ENCODE measurements at places on chromosomes 11 and 22.

- DNase-seq, result no peak
Measured at GRCh38 chr22:23060612-23061400, 9.5 kb upstream of the GNAZ start.

DNA sequence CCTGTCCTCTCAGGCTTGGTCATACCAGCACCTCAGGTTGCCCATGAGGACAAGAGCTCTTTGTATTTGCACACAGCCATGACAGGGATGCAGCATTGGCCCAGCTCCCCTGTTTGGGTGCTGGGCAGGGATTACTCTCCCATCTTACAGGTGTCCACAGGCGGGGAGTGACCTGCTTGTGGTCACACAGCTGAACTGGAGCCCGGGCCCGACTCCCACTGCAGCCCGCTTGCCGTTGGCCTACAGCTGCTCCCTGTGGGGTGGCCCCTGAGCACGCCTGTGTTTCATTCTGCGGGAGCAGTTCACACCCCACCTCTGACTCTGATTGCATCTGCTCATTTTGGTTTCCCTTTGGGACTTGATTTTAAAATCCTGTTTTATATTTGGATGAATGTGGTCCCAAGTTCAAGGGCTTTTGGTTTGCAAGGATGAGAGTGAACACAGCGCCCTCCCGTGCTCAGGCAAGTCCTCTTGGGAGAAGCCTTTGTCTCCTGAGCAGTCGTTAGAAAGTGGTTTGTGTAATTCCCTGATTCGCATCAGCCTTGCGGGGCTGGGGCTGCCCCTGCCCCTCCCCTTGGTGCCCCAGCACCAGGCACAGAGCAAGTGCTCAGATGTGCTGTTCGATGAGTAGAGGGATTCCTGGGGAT is 9.3 kb downstream of the PICK1 start:
- DNase-seq, result no peak

DNA sequence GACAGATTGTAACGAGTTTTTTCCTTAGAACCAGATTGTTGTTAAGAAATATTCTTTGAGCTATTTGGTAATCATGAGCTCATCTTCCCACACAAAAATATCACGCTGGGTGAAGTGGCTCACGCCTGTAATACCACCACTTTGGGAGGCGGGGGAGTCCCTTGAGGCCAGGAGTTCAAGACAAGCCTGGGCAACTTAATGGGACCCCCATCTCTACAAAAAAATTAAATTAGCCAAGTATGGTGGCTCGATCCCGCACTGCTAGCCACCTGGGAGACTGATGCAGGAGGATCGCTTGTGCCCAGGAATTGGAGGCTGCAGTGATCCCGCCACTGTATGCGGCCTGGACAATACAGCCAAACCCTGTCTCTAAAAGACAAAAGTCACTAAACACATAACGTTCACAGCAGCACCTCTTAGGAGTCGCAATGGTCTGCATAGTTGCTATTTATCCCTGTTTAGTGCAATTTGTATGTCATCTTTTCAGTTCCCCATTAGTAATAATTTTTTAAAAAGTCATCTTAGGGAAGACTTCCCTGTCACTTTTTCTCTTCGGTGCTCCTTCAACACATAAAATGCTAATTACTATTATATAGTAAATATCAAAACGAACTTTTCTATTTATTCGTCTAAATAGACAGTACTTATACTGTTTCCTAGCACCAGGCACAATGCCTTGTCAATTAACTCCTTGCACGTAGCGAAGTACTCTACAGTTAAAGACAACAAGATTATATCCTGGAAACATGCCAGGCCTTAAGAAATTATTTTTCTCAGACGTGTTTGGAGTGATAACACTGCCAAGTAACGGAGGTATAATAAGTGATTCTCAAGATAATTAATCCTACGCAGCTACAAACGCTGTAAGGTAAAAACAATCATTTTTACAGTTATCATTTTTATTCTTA is 1.1 kb downstream of the ST13 start:
- DNase-seq, result no peak

DNA sequence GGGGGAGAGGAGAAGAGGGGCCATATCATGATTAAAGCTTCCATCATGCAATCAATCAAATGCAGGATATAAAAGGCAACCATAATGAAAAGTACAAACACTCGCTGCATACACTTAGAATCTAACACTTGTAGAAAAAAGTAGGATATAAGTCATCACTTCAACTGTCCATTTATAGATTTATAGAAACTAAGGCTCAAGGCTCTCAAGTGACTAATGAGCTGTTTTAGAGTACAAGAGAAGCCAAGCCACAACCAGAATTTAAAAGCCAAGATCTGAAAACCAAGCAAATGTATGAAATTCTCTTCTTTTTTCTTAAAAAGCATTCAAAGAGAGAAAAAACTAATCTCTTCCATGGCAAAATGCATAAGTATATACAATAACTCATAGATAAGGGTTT is 160.2 kb upstream of the BLID start:
- DNase-seq, result no peak

DNA sequence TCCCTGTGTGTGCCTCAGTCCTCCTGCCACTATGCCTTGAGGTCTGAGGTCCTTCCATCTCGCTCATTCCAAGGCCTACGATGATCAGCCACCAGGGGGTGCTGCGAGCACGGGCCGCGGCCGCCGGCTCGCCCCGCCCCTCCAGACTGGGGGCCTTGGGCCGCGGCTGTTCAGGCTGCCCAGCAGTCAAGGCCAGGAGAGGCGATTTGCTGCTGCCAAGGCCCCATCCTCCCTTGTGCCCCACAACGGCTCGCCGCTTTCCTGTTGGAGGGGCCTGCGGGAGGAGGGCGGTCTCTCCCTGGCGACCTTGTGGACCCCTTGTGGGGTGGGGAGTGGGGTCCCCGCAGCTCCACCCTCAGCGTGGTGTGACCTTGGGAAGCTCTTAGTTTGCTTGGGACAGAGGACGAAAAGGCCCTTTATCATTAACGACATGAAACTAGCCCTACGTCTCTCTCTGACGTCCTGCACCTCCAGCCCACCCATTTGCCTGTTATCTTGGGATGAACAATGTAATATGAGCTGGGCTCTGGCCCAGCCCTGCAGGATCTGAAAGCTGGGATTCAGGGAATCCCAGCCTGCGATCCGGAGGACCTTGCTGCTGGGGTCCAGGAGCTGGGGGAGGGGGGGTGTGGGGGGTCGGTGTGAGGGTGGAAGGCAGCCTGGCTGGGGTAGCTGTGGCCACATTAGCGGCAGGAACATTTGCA is 5.3 kb upstream of the GALR3 start:
- peak; percentile 74 for DNase-seq

GRCh38 chr11:70348608-70349007 is 49.7 kb upstream of the CTTN start:
- no peak for DNase-seq

DNA sequence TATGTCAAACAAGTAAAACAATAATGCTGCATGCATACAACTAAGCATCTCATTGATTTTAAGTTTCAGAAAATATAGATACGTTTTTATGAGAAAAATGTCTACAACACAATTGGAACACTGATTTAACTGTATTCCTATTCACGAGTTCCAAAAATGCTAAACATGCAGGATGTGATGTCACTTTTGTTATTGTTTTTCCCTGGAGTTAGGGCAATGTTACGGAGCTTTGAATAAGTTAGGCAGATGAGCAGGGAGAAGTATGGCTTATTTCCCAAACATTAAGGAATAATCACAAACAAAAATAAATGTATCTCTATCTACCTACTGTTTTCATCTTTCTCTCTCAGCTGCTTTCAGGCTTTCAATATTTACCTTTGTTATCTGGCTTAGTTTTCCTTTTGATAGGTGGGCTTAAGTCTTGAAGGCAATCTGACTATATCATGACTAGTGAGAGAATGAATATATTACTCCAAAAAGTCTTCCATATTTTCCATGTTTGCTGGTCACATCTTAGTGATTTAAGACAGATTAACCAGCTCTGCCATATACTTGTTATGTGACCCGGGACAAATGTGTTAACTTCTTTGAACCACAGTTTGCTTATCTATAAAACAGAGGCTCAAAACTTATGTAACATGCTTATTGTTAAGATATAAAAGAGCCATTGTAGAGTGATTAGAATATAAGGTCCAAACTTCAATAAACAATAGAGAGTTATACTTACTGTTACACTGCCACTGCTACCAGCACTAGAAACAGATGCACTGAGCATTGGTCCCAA is 854.4 kb upstream of the CCDC90B start:
- DNase-seq, result no peak

GRCh38 chr11:68956142-68956541 is 24.6 kb downstream of the MRGPRD start:
- DNase-seq, result no peak

- DNase-seq, result no peak
Measured at GRCh38 chr22:46471901-46472721, 65.3 kb downstream of the CELSR1 start.

DNA sequence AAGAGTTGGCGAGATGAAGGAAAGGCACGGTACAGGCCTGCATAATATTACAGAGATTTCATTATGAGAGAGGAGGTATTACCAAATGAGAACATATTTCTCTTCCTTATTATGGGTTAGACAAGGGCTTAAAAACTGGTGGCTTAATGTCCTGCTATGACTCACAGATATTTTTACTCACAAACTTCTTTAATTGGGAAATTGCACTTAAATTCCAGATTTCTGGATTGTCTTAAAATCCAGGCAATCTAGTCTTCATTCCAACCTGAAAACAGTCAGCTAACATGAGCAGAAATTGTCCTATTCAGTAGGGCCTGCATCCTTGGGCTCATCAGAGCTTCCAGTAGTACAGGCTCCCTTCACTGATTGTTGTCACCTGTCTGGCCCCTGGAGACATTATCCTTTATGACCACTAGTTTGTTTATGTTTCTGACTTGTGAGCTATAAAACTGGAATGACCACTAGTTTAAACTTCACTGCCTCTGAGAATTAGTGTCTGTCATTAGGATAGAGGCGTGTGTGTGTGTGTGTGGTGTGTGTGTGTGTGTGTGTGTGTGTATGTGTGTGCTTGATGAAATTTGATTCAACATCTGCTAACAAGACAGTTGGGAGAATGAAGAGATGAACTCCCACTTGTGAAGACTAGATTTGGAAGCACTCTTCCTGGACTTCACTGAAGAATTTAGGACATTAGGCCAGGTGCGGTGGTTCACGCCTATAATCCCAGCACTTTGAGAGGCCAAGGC is 25.1 kb downstream of the DBX1 start:
- DNase-seq, result no peak

DNA sequence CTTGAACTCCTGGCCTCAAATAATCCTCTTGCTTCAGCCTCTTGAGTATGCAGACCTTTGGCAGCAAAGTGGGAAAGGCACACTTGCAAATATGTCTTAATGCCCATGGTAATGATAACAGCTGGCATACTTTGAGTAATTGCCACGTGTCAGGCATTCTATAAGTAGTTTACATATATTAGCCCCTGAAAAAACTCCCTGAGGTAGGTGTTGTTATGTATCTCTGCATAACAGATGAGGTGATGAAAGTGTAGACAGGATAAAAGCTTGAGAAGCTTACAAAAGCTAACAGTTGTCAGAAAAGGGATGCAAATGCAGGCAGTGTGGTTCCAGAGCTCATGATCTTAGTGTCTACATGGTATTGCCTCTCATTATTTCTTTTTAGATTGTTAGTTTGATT is 291.1 kb upstream of the C11orf87 start:
- DNase-seq, result no peak

DNA sequence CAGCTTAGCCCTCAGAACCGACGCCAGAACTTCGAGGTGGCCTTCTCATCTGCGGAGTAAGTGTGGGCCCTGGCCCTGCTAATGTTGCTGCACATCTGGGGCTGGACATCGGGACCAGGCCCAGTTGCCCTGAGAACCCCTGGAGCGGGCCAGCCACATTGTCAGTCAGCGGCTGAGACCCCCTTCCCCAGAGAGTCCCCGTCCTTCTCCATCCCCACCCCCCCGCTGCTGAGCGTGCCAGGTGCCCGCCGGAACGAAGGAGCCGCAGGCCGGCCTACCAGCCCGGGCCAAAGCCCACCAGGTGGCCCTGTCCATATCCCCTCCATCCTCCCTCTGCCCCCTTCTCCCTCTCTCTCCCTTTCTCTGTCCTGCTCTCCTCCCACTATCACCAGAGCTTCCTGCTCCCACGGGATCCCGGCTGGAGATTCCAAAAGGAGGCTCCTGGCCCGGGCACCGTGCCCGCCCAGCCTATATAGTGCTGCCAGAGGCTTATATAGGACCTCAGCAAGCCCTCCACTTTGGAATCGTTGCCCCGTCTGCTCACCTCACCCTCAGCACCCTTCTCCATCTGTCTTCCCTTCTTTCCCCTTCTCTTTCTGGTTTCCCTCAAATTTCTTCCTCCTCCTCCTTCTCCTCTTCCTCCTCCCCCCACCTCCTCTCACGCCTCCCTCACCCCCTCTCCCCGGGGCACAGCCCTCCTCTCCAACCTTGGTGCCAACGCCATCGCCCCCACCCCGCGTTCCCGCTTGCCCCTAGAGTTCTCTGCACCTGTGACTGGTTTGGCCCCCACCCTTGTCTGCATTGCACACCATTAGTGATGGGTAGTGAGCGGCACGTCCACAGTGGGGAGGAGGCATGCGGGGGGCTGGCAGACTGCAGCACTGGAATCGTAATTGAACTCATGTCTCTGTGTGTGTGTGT is 7.3 kb downstream of the SELENOM start:
- no peak for DNase-seq

DNA sequence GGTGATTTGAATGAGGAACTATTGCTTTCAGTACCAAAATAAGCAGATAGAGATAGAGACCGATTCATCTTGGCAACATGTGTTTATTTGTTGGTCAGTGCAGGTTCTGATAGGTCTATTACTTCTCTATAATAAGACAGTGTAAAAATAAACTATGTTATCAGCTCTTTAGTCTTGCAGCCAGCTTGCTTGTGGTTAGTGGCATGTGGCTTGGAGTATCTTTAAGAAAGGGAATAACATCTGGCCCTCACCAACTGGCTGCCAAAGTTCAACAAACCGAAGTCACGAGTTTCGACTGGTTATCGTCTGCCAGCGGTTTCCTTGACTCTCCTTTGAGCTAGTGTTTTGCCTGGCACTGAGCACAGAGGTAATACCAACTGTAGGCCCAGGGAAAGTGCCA is 71.8 kb downstream of the CTTN start:
- DNase-seq, result no peak

GRCh38 chr11:95084509-95084908 is 5.1 kb upstream of the ENDOD1 start:
- peak; percentile 32 for DNase-seq

DNA sequence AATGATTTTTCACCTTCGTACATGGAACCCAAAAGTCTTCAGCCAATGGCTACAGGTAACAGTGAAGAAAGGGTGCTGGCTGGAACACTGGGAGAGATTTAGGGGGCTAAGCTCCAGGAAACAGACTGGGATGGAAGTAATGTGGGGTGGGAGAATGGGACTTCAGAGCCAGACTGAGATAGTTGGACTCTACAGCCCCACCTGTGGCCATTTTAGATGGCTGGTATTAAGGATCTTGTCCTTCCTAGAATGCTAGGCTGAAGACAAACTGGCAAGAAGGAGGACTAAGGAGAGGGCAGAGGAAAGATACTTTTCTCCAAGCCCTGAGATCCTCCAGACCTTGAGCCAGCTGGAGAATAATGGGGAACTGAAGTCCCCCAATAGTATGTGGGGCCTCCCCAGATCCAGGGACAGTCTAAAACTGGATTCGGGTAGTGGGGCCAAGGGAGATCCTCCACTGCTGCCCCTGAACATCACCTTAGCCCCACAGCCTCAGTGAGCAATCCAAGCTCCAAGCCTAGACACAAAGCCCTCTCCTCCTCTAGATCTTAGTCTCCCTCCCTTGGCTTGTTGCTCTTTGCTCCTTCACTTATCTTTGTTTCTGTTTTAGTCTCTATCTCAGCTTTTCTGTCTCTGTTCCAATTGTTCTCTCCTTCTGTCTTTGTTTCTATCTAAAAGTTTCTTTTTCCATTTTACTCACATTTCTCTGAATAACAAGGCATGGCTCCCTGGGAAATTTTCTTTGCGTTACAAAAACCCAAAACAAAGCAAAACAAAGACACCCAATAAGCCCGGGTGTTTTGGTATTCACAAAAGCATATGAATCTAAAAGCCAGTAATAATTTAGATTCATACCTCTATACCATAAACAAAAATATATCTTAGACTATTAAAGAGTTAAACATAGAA is 16.2 kb upstream of the RRAS2 start:
- DNase-seq, result no peak
